Activated CD4-positive, alpha-beta T cell treated with anti-CD3 and anti-CD28 coated beads for 48 hours (primary cell): ENCODE measurements at places on chromosomes 5 and 9.

GRCh38 chr9:82091610-82092009 lies 103.0 kb downstream of the SPATA31D1 start:
- no peak for DNase-seq

GRCh38 chr9:105658351-105658750 lies 3.9 kb upstream of the TAL2 start:
- DNase-seq, result no peak

DNA sequence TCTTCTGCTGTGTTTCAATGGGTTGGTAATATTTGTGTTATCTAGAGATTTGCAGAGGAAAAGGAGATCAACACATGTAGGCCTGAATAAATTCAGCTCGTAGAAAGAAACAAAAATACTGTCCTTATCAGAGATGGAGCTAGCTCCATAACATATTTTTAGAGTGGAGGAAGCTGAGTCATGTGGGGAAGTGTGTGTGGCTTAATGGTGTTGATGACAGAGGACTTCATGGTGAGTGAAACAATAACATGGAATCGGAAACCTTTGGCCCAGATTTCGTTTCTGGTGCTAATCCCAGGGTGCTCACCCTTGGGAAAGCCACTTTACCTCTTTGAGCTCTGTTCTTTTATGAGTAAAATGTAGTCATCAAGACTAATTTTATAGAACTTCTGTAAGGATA lies 825.0 kb downstream of the TLR4 start:
- no peak for DNase-seq

GRCh38 chr9:129306318-129306973 lies 128.4 kb upstream of the IER5L start:
- DNase-seq, result no peak

DNA sequence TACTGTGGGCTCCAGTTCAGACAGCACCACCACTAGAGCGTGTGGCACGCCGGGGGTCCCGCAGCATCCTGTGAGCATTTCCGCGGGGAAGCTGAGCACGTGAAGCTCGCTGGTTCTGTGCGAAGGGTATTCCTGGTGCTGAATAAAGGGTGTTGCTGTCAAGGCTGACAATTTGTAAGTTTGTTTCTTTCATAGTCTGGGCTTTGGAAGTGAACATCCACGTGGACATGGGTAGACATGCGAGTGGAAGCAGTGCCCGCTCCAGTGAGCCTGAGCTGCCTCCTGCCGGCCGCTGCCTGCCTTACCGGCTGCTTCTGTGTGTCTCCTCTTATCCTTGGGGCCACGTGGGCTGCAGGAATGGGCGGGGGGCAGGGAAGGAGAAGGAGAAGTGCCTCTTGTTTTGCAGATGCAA lies 14.7 kb downstream of the NDUFS6 start:
- DNase-seq, result no peak

DNA sequence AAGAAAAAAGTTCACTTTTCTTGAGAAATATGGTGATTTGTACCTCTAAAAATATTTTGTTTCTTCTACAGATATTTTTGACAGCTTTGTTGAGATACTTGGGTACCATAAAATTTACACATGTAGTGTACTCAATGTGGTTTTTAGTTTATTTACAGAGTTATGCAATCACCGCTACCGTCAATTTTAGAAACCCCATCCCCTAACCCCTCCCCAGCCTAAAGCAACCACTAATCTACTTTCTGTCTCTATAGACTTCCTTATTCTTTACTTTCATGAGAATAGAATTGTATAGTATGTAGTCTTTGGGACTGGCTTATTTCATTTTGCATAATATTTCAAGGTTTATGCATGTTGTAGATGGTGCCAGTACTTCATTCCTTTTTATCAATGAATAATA lies 45.0 kb upstream of the TDRD7 start:
- no peak for DNase-seq

GRCh38 chr5:161051920-161052500 lies 200.0 kb upstream of the ATP10B start:
- DNase-seq, result no peak

GRCh38 chr5:3508395-3508794 lies 87.2 kb upstream of the IRX1 start:
- no peak for DNase-seq
